ENCODE measurements at places on chromosomes 6 and 20.

GRCh38 chr20:18289306-18289705 is 979 bp downstream of the ZNF133 start:
- DNase-seq: no peak

DNA sequence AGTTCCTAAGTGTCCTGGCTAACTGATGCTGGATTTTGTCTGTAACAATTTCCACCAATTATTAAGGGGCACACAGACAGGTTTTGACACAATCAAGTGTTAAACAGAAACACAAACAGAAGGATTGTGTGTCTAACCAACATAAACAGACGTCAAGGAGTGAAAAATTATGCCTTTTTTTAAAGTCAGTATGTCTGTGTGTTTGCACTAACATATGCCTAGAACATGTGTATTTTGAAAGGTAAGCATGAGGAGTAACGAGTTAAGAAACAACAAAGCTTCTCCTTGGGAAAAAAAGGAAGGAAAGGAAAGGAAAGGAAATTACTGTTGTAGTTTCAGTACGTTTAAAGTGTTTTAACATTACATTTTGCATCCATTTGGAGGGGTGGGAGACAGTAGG is 466.3 kb upstream of the ID4 start:
- no peak for DNase-seq

GRCh38 chr6:90914312-90914711 is 327.4 kb upstream of the MAP3K7 start:
- DNase-seq: no peak

DNA sequence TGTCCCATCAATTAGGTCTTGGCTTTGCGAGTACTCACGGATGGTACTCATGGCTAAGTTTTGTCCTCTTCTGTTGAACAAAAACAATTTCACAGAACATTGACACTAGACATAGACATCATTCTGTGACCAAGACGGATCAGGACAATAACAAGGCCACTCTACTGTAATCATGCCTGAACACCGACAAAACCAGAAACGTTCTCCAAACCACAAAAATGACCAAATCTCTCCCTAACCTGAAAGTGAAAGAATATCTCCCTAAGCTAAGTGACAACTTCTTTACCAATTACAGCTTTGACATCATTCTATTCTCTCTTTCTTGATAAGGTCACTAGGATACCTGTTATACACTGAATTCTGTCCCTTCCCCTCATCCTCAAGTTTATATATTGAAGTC is 40.0 kb upstream of the SLC2A12 start:
- DNase-seq: no peak

DNA sequence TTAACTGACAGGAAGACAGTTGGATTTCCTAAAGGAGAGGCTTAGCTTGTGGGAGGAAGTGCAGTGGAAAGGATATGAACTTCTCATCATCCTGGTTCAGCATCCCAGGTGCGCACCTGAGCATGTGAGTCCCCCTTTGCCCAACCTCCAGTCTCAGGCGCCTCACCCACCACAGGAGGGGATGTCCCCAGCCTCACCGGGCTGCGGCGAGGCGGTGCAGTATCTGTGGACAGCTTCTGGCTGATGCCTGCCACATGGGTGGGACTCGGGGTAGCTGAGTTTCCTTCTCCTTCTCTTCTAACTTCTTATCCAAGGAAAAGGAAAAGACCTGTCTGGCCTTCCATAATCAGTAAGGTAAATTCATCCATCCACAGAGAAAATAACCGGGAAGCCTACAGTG is 539.3 kb upstream of the AGPAT4 start:
- DNase-seq: no peak

DNA sequence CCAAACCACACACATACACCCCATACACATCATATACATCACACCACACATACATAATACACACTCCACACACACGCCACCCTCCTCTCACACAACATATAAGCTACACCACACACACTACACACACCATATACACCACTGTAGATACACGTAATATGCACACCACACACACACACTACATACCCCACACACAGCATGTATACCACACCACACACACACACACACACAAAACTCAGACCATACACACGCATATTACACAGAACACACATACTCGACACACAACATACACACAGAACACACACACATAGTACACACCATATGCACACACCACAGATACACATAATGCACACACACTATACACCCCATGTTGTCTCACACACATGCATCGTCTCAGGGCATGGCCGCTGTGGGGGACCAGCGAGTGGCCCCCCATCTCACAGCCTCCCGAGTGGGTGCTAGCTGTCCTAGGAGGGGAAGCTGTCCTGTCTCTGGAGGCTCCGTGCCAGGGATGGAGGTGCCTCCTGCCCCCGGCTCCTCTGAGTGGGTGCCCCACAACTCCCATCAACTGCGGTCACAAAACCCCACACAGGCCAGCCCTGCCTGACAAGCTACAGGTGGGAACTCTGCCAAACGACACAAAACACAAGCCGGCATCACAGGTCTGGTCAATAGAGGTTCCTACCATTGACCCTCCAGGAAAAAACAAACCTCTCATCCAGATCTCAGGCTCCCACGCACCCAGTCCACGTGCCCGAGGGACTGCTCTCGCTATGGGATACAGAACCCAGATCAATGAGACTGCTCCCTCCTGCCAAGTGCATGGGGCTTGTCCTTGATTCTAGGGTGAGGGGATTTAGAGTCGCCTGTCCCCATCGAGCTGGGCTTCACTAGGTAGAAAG is 49.1 kb downstream of the DACT2 start:
- no peak for DNase-seq

DNA sequence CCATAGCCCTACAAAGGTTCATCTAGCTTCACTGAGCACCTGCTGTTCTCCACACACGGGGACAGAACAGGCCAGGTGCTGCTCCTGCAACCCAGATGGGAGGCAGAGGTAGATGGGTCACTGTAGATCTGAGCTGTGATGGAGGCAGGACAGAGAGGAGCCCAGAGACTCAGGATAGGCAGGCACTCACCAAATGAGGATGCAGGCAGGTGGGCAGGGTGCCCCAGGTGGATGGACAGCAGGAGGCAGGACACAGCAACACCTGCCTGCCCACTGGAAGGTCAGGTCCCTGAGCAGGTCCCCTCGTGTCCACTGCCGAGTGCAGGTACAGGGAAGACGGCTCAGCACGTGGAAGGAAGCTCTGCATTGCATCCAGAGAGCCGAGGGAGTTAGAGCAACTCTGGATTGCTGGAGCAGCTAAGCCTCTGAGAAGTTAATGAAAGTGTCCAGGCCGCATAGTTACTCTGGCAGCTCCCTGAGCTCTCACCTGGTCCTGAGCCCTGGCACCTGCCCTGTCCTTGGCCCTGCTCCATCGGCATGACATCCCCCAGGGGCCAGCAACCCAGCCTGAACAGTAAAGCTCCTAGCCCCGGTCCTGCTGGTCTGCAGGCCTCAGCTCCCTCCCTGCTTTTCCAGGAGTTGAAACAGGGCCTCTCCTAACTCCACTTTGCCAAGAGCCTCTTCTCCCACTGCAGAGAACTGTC is 4.9 kb upstream of the YTHDF1 start:
- DNase-seq: no peak

DNA sequence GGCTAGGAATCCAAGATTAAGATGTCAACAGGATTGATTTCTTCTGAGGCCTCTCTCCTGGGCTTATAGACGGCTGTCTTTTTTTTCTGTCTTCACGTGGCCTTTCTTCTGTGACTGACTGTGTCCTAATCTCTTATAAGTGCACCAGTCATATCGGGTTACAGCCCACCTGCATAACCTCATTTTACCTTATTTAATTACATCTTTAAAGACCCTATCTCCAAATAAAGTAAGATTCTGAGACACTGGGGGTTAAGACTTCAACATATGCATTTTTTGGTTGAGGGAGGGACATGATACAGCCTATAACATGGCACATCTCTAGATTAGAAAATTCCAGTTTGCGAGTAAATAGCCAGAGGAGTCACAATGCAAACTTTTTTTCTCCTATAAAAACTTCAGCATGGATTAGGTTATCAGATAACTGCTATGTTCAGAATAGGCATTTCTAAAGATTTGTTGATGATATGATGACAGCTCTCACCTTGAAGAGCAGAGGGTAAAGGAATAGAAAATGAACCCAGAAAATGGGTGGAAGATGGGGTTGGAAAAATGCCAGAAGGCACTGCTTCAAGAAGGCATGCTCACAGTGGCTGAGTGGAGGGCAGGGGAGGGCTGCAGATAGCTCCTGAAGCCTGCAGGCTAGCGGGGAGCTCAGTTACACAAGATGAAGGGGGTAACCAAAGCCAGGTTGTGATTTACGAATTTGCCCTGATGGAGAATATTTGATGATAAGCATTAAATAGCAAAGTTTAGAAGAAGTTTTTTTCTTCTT is 8.7 kb upstream of the PDE7B start:
- no peak for DNase-seq

DNA sequence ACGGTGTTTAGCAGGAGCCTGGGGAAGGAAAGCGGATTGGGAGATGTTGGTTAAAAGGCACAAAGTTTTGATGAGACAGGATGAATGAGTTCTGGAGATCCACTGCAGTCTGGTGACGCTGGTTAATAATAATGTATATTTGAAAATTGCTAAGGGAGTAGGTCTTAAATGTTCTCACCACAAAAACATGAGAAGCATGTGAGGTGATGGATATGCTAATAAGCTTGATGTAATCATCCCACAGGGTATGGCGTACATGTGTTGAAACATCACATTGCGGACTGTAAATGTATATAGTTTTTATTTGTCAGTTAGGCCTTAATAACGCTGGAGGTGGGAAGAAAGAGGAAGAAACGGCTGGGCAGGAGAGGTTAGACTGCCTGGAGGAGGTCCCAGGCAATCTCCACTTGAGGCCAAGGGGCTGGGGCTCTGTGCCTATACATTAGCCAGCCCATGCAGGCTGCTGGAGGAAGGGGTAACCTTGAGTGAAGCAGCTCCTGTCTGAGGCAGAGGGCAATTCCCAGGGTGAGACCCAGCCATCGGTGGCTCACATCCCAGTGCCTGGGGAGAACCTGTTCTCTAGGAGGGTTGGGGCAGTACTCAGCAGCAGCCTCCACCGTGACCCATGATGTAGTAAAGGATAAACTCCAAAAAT is 188.2 kb upstream of the QKI start:
- no peak for DNase-seq

GRCh38 chr20:5390720-5391119 is 74.0 kb upstream of the PROKR2 start:
- no peak for DNase-seq

GRCh38 chr20:31485450-31486339 is 10.6 kb downstream of the REM1 start:
- peak; percentile 81 for DNase-seq

GRCh38 chr6:83883240-83883639 is 23.8 kb downstream of the CYB5R4 start:
- DNase-seq: no peak

- DNase-seq: no peak
Observed at GRCh38 chr6:34339971-34340370, 52.5 kb downstream of the NUDT3 start.

- DNase-seq: no peak
Observed at GRCh38 chr6:72559555-72559954, 62.3 kb upstream of the KCNQ5 start.
